ENCODE measurements at places on chromosomes 16 and 17.

GRCh38 chr16:73616770-73617169, 568.8 kb upstream of the ZFHX3 start:
- DNase-seq: no peak

DNA sequence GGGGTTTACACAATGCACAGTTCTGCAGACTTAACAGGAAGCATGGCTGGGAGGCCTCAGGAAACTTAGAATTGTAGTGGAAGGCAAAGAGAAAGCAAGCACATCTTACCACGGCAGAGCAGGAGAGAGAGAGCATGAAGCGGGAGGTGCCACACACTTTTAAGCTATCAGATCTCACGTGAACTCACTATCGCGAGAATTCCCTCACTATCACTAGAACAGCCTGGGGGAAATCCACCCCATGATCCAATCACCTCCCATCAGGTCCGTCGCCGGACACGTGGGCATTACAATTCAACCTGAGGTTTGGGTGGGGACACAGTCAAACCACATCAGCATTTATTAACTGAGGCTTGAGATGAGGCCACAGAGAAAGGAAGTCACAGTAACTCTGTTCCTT, 326.7 kb downstream of the C16orf95 start:
- no peak for DNase-seq

GRCh38 chr17:75835654-75835987, 8.6 kb downstream of the UNC13D start:
- DNase-seq: no peak

DNA sequence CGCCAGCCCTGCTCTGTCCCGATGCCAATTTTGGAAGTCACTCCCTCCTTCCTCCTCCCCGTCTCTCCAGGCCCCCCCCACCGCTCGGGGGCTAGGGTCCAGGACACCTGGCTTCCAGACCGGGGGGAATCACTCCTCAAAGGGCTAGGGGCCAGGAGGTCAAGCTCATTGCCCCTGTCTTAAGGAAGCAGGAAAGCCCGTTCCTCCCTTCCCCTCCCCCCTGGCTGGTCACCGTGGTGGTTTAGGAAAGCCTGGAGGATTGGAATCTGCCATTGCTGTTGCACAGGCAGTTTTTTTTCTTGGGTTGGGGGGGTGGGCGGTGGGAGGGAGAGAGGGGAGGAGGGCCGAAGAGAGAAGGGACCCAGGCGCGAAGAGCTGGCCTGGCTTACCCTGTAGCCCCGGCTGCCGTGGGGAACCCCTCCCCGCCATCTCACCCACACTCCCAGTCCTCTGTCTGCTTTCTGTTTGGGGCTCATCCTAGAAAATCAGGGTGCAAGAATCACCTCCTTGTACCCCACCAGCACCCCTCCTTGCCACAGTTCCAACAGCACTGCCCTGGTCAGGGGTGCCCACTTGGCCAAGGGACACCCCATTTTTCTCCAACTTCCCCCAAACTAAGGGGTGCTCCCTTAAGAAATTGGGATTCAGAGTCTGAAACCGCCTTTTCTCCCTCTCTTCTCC, 2.9 kb upstream of the BCL6B start:
- DNase-seq: no peak

- peak; percentile 22 for DNase-seq
These were observed 15.4 kb downstream of the NAA60 start for GRCh38 chr16:3458852-3459361.

- no peak for DNase-seq
These were observed 36.5 kb downstream of the IRF8 start for GRCh38 chr16:85935391-85935973.

DNA sequence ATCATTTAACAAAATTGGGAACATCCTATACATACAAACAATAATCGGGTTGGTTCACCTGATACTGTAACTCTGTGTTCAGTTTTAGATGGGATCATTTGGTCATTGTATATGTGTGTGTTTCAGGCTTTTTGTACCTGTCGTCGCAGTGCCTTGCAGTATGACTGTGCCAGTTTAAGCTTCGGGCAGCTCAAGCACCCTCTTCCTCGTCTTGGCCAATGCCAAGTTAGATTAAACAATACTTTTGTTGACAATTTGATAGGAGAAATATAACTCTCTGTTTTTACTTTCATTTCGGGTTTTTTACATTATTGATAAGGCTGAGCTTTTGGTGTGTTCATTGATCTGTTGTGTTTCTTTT, 37.0 kb upstream of the ARHGAP17 start:
- no peak for DNase-seq

- DNase-seq: no peak
These were observed 2.4 kb downstream of the DHRS7B start for GRCh38 chr17:21129023-21129681.

DNA sequence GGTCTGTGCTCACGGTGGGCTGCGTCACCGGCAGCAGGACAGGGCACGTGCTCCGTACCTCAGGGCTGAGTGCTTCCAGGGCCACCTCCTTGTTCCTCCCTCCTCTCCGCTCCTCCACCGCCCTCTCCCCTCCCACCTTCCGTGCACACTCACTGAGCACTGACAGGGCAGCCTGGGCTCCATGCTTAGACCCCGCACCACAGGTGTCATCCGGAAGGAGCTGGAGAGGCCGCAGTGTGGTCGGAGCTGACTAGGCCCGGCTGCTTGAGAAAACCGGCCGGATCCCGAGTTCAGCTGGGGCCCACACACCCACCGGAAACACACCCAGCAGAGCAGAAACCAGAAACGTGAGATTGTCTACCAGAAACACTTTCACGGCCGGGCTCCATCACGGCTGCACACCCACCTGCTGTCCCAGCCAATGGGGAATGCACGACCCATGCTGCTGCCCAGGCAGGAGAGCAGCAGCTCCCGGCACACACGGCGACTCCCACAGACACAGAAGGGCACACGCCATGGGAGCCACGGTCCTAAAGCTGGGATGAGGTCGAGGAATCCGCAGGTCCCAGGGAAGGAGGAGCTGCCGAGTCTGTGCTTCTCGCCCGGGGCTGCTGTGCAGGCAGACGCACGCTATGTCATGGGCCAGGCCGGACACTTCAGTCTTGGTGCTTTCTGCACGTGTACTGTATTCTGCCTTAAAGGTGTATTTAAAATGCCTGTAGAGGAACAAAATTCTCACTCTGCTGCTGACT, 55.0 kb upstream of the ZNF469 start:
- no peak for DNase-seq

GRCh38 chr17:40110026-40110845, 9.8 kb upstream of the NR1D1 start:
- DNase-seq: no peak

DNA sequence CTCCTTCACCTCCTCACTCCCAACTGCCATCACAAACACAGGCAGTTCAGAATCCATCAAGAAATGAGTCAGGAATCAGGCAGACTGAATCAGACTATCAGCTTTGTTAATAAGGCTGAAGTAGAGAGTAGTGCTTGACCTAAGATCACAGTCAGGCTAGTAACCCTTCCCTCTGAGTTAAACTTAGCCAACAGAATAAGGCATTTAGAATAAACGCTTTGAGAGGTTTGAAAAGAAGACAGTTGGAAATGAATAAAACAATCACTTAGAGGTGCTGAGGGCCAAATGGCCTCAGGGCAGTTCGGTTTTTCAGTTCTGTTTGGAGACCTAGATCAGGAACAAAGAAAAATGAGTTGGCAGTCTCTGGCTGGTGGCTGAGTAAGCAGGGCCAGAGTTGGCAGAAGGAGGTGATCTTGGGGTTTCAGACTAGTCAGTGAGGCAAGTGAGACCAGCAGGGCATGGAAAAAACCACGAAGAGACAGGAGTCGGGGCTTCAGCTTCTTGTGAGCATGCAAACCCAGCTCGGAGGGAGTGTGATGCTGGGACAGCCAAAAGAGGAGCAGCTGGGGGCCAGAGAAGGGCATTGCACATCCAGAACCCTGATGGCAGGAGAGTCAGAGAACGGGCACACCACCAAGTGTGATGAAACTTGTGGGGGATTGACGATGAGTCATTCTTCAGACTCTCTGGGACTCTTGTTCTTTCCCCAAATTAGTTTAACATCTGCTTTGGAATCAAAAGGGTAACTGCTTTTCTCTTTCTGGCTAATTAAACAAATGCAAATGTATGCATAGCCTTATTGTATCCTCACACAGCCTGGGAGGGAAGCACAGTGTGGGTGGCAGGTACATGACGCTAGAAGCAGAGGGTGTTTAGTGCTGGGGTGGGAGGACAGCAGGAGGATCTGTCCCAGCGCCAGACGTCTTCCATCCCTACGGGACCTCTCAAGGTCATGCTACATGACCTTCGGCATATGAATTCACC, 54.8 kb downstream of the SPECC1 start:
- no peak for DNase-seq

- DNase-seq: no peak
These were observed 116.1 kb downstream of the C16orf95 start for GRCh38 chr16:87201052-87201451.

DNA sequence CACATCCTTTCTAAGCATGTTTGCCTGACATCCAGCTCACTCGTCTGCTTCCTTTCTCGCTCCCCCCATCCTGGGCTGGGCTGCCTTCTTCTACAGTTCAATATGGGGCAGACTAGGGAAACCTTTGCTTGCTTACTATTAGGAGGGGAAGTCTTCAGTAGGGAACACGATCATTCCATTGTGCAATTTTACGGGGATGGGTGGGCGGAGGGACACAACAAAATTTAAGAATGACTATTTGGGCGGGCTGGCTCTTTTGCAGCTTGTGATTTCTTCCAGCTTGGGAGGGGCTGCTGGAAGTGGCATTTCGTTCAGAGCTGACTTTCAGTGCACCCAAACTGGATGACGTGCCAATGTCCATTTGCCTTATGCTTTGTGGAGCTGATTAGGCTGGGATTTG, 25.4 kb downstream of the PCTP start:
- no peak for DNase-seq

GRCh38 chr17:2680961-2681360, 30.6 kb downstream of the CLUH start:
- DNase-seq: no peak

DNA sequence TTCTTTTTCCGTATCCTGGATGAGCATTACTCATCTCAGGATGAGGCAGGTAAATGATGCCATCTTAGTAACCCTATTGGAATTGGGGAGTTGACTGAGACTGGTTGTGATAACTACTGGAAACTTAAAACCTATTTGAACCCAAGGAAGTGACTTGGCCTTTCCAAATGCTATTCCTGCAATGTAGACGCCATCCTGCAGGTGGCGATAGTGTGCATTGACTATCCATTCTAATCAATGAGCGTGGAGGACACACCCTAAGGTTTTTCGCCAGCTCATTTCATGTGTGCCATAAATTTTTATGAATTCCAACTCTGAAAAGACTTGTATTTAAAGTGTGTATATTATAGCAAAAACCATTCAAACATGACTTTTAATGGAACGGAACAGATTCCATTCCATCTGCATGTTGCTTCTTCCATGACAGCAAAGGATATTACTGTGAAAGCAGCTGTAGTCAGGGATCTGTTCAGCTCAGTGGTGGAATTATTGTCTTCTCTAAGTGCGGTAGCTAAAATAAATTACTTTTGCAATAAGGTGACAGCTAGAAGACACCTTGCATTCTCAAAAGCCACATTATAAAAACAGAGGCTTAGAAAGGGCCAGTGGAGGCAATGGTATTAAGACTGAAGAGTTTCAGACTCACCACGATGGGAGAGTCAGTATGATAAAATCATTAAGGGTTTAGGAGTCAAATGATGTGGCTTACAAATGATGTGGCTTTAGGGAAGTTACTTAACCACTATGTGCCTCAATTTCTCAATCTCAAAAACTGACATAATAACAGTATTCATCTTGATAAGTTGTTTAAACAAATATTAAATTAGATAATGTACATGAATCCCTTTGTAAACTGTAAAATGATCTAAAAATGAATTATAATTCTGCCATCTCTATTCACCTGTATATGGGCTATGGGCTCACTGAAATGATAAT, 55.5 kb downstream of the SYT17 start:
- no peak for DNase-seq

DNA sequence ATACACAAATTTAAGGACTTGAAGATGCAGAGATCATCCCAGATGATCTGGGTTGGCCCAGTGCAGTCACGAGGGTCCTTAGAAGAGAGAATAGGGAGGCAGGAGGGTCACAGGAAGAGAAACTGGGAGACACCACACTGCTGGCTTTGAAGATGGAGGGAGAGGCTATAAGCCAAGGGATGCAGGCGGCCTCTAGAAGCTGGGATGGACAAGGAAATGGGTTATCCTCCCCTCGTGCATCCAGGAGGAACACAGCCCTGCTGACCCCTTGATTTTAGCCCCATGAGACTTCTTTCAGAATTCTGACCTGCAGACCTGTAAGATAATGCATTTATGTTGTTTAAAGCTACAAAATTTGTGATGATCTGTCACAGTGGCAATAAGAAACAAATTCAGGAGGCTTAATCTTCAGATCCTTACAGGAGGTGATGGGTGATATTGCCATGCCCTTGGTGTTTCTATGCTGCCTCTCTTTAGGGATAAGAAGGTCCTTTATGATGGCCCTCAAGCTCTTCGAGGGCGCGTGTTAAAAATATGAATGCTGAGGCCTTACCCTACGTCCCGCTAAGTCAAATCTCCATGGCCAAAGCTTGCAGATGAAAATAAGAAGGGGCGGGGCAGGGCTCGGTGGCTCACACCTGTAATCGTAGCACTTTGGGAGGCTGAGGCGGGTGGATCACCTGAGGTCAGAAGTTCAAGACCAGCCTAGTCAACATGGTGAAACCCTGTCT, 1.5 kb upstream of the PRM2 start:
- no peak for DNase-seq

GRCh38 chr16:77949445-77949844, 72.9 kb upstream of the CLEC3A start:
- DNase-seq: no peak

DNA sequence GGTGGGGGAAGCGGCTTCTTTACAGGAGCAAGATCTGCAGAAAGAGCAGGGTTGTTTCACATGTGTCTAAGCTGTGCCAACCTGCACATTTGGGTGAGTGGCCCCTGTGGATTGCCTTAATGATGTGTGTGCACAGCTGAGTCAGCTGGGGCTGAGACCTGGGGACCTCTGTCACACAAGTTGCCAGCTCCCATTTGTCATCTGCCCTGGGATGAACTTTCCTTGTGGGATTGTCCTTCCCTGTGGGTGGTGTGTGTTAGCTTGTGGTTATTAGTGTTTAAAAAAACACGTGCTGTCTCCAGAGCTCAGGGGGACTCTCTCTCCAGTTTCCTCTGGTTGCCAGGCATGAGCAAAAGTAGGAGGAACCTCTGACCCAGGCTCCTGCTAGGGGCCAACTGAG, 400.5 kb upstream of the CCL2 start:
- DNase-seq: no peak

GRCh38 chr16:8295513-8296237, 294.6 kb downstream of the TMEM114 start:
- no peak for DNase-seq

Measured in CD4-positive, alpha-beta T cell treated with Interleukin-4 for 1 hour (primary cell).